WERI-Rb-1 (cell line): ENCODE measurements at places on chromosomes 7 and 10.

DNA sequence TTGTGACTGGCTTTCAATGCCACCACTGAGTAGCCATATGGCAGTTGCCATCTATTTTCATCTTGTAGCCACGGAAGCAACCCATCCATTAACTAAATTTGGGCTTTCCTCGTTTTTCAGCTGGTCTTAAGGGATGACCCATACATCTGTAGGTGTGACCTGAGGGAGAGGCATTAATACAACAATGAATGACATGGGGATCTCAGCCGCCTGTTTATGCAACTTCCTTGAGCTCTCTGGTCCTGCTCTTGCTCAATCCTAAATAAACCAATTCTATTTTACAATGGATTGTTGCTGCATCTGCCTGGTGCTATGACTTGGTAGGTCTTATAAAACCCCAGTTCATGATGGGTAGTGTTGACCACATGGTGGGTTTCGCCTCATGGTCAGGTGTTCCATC, 21.9 kb upstream of the ADAM22 start:
- DNase-seq, result no peak

DNA sequence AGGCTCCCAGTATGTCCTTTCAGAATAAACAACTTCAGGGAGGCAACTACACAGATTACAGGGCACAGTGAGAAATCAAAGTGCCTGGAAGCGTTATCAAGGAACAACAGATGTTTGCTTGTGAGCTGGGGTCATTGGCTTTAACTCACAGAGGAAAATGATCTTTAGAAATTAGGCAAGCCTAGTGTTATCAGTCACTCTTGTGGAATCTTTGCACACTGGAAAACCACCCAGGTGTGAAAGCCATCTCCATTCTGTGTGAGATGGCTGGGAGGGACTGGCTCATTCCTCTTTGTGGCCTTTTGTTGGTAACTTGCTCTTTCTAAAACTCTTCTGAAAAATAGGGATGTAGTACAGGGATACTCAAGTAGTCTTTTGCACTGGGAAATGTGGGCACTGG, 716.0 kb downstream of the XPNPEP1 start:
- no peak for DNase-seq

DNA sequence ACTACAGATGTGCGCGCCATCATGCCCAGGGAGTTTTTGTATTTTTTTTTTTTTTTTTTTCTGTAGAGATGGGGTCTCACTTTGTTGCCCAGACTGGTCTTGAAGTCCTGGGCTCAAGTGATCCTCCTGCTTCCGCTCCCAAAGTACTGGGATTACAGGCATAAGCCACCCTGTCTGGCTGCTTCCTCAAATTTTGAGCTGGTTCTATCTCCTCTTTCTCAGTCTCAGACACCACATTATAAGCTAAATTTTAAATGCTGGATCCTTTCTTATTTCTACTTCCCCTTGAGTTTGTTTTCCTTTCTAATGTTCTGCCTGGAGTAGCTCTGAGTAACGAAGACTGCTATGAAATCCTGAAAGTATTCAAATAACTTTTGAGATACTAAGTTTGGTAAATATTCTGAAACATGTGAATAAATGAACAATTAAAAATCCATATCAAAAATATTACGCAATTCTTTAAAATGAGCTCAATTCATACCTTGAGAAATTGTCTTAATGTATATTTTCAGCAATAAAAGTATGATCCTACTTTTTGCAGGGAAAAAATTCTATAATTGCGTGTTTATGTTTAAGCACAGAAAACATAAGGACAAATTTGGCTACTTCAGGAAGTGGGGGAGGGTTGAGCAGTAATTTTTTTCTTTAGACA, 15.0 kb downstream of the TCAF1 start:
- no peak for DNase-seq

- no peak for DNase-seq
Measured at GRCh38 chr10:34078017-34078744, 736.9 kb downstream of the PARD3 start.

- DNase-seq, result no peak
Measured at GRCh38 chr7:67918158-67918557, 921.5 kb downstream of the TYW1 start.

DNA sequence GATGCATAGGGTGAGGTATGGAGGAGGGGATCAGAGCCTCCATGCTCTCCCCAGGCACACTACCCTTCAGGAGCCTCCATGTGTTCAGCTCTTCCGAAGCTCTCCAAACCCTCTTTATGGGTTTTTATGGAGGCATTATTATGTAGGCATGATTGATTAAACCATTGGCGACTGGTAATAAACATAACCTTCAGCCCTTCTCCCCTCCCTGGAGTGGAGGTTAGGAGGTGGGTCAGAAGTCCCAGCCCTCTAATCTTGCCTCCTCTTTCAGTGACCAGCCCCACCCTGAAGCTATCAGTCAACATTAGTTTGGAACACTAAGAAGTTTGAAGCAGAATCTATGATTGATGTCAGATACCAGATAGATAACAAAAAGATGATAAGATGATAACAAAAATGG, 23.3 kb downstream of the CAPZA2 start:
- no peak for DNase-seq

DNA sequence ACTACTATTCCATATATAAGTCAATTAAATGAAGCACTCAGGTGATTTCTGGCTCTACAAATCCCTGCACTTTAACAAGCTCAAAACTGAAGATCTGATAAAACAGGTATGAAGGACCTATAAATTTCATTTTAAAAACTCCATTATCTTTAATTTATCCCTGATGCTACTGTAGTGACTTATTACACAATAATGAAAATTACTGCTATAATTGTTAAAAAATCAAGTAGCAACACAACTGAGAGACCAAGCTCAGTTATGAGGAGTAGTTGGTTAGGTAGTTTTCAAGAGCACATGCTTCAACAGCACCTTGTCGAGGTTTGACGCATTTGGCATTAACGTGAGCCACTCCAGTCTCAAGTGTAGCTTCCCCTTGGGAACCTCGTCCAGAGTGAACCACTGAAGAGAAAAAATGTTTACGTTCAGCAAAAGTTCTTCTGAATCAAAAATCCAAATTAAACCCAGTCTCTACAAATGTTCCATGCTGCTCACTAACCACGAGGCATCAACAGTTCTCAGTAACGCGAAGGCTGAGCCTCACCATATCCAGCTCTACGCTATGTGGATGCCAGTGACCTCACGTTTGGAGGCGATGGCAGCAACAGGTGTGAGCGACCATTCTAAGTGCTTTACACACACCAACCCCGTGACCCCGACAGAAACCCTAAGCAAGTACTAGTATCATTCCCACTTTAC, 55.3 kb upstream of the NCAPG2 start:
- no peak for DNase-seq

DNA sequence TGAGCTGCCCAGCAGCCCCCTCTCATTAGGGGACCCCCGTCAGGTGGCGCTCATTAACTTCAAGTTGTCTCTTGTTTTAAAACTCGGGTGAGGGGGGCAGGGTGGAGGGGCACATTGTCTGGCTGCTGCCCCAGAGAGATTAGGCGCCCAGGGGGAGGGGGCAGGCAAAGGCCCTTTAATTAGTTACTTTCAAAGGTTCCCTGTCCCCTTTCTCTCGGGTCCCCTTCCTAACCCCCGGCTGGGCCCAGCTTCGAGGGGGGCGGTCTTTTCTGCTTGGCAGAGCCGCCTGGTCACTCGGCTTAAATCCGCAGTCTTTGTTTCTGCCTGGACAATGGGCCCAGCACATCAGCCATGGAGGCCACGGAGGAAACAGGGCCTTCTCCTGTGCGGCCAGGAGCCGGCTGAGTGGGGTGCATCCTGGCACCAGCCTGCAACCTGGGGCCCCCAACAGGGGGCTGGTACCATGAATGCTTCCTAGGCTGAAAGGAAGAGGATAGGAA, 38.9 kb upstream of the SLF2 start:
- no peak for DNase-seq

DNA sequence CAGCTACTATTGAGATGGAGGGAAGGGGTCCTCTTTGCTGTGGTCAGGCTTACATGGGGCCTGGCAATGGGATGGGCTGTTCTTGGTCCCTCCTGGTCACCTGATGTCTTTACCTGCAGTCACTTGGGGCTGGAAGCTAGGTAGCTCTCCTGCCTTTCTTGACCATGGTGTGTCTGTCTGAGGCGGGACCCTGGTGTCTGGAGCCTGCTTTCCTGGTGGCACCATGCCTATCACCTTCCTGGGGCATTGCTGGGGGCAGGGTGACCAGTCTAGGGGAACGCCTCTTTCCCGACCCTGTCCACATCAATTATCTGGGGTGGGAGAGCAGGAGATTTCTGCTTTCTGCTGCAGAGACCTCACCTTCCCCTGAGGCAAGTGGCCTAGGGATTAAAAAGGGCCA, 55.6 kb downstream of the ARHGAP22 start:
- DNase-seq, result no peak

DNA sequence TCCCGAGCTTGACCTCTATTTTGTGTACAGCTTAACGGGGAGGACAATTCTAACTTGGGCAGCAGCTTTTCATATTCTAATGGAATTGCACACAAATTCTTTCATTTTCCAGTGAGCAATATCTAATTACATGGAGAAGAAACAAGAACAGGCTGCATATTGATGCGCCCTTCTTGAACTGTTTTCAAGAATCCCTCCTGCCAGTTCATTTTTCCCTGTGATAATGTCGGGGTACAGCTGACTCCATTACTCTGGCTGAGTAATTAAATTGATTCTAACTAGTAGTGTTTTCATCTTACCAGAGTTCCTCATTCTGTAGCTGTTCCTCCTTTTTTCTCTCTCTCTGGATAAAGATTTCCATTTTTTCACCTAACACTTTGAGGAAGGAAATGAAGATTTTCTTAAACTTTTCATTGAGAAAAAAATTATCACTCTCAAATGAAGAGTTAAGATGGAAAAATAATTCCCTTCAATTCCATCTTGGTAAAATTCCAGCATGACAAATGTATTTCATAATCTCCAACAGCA, 190.9 kb downstream of the FANK1 start:
- DNase-seq, result no peak

DNA sequence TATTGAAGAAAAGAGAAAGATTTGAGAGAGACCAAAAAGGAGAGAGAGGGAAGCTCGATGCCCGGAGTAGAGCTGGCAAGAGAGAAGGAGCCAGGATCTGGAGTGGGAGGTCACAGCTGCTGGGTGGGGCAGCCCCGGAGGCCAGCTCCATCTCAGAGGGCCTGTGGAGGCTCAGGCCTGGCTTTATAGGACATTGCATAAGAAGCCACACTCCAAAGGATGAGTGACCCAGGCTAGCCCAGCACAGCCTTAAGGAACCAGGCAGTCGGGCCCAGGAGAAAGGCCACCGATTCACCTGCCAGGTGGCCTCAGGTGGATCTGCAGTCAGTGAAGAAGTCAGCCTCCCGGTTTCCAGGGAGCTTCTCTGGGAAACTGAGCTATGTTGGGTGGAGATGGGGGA, 676 bp downstream of the PLAC9 start:
- no peak for DNase-seq

DNA sequence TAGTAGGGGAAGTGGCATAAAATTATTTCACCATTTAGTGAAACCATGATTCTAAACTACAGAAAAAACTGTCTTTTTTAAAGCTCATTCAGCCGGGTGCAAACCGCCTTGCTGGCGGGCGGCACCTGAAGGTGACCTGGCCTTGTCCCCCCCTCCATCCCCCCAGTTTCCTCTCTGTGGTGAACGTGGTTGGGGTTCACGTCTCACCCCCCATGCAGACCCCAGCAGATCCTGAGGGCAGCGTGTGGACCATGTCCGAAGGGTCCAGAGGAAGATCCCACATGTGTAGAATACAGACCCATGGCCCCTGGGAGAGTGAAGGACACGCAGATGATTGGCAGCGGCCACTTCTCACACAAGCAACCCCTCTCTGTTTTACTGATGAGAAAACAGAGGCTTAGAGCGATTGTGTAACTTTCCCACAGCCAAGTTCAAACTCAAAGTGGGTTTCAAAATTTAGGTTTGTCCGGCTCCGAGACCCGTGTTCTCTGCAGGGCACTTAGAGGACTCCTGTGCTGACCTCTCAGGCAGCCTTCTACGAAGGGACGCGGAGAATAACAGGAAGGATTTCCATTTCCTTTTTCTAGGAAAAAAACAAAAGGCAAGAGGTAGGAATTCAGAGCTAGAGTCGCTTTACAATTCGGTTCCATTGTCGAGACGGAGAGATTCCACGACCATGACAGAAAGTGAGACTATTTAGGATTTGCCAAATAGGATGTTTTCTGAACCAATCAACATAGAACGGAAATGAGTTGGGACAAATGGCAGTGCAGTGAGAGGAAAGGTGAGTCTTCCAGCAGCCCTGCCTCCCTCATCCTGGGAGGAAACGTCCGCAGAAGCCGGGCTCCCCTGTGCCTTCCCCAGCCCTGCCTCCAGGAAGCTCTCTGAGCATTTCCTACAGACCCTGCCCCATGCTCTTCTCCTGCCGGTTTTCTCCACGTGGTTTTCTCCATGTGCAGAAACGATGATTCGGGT, 67.6 kb upstream of the PITRM1 start:
- no peak for DNase-seq
